ENCODE measurements at places on chromosomes 1 and 21. TPM values are rescaled to one million over a fixed set of nuclear protein-coding genes. Genes with fewer than 3 reads are reported as not detected.
A peak's percentile ranks its signal among the peaks of the same experiment; 100 is the strongest.

S100B gene
- not detected for total RNA-seq

DNA sequence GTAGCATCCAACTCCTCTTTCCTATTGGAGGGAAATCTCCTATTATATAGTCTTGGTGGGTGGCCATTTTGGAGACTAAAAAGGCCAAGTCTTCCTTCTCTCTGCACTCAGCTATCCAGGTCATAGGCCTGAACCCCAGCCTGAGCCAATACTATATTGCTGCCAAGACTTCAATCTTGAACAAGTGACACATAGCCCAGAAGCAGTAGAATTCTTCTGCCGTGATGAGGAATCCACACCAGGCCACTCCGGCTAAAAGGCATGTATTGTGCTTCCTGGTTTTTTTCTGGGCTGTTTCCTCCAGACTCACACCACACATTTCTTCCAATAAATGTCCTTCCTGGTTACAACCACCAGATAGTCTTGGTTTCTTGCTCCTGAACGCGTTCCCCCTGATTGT, 43.0 kb downstream of the ATF3 start:
- DNase-seq: no peak

GRCh38 chr1:112866151-112866550, 89.8 kb downstream of the SLC16A1 start:
- DNase-seq: peak; percentile 52

GRCh38 chr1:214259353-214259977, 21.5 kb upstream of the SMYD2 start:
- DNase-seq: no peak

OLIG2 gene
- not detected for total RNA-seq

GRCh38 chr1:51236531-51237350, 668 bp downstream of the RNF11 start:
- DNase-seq: peak; percentile 59

DNA sequence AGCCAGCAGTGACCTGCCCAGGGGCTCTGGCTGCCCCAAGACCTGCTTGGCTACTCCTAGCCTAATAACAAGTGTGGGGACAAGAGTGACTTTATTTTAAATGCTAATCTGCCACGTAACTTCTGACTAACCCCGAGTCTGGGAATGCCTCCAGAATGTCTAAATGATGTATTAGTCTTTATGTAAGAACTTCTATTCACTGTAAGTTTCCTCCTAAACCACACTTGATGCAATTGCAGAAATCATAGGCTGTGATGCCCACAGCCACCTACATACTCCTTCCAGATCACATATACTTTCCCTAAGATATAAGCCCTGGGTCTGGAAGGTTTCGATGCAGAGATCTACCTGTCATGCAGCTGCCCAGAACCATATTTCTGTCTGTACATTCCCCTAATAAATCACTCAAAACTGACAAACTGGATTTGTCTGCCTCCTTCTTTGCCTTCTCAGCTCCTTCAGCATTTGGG, 5.9 kb upstream of the VPS45 start:
- DNase-seq: no peak

GRCh38 chr1:65827346-65827745, 34.7 kb downstream of the PDE4B start:
- no peak for DNase-seq

- no peak for DNase-seq
Observed at GRCh38 chr1:160058087-160058486, 11.9 kb downstream of the KCNJ10 start.

RXRG gene
- not detected for total RNA-seq

DNA sequence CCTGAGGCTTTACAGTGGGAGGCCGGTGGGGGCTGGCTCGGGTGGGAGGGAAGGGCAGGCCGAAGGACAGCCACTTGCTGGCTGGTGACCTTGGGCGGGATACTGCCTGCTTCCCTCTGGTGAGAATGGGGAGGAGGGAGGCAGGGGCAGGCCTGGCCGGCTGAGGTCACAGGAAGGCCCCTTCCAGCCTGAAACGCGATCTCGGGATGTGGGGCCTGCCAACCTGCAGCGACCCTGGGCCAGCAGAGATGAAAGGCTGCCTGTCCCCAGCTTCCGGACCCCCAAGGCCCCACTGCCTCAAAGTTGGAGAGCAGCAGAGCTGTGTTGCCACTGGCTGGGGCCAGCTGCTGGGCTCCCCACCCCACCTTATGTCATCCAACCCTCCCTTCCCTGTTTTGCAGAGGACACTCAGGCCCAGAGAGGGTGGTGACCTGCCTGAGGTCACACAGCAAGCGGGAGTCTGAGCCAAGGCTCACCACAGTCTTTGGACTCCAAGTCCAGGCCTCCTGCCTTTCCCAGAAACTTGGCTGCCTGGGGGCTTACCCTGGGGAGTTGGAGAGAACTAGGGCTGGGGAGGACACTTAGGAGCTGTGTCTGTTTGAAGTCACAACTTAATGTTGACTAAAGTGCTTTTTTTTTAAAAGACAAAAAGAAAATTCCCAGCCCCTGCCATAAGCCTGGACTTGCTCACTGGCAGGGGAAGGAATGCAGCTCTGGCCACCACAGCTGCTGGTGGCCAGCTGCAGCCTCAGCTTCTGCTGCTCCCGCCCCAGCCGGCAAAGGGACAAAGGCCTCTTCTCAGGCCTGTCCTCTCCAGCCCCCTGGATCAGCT, 14.8 kb upstream of the WASF2 start:
- DNase-seq: no peak

DNA sequence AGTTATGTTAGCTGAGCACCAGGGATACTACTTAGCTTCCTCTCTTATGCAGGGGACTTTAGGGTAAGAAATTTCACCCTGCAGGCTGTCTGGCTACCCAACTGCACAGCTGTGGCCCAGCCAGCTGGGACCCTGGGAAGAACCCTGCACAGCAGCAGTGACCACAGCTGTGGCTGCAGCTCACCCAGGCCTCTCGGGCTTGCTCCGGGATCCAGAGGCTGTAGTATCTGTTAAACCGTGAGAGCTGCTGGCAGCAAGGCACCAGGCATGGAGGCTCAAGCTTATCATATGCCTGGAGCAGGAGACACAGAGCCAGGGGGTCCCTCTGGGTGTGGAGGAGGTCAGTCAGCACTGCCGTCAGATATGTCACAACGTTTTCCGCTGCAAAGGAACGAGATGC, 40.3 kb downstream of the URB1 start:
- no peak for DNase-seq

CD164L2 gene
- not detected for total RNA-seq

AADACL4 gene
- total RNA-seq: not detected

- DNase-seq: no peak
Observed at GRCh38 chr1:247334378-247335133, 2.9 kb upstream of the ZNF496 start.

DNA sequence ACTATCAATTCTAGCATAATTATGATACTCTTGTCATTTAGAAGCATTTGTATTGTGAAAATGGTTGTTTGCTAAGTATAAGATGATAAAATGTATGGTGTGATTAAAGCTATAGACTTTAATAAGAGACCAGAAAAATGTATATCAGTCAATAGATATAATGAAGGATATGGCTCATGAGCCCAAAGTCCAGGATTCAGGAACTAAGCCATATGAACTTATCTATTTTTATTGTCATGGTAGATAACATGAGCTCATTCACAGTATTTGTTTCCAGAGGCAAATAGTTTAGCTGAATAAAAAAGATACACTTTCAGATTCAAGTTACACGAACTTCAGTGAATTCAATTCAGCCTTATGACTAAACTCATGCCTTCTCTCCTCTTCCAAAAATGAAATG, 32.7 kb downstream of the PRDX6 start:
- no peak for DNase-seq

DNA sequence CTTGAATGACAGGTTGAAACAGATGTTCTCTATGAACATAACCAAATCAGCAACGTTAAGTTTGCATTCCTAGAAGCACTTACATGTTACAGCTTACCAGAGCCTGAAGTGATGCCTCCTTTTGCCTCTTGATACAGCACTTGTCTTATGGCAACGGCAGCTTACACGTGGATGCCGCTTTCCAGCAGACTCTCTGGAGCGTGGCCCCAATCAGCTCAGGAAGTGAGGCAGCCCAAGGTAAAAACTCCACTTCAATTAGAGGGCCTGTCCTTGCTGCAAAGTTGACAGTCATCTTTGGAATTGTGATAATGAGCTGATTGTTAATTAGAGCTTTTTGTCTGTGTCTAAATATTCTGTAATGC, 345.1 kb downstream of the RYR2 start:
- no peak for DNase-seq

DNA sequence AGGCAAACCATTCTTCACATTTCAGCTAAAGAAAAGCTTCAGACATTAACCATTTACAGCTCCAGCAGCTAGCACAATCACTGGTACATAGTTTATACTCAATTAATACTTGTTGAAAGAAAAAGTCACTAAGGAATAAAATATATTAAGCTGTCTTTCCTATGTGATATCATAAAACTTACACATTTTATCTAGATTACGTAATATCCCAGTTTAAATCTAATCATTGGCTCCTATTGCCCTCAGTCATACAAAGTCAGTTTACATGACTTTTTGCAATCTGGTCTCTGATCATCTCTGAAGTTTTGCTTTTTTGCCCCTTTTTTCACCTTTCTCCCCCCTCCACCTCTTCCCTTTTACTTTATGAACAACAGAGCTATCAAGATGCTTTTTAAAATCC, 8.5 kb upstream of the PRRC2C start:
- no peak for DNase-seq

RIPPLY3 gene
- total RNA-seq: not detected

CCDC17 gene
- 0.34 TPM for total RNA-seq

DNA sequence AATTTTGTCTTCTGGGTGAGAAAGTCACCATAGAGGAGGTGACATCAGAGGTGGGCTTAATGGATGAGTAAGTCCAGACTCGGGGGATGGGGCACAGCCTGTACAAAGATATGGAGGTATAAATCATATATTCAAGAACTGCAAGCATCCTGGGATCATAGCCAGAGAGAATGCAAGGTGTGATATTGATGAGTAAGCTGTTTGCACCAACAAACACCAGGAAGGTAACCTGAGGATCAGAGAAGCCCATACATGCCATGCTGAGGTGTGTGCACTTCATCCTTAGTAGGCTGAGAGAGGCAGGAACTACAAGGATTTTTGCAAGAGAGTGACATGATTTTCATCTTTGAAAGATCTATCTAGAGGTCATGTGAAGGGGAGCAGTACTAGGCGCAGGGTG, 306.4 kb downstream of the HHAT start:
- no peak for DNase-seq

GRCh38 chr1:27399251-27400025, 7.0 kb downstream of the GPR3 start:
- DNase-seq: no peak

RAP1GAP gene
- total RNA-seq: 0.03 TPM

- DNase-seq: no peak
Observed at GRCh38 chr1:227411066-227411465, 92.8 kb upstream of the CDC42BPA start.

DNA sequence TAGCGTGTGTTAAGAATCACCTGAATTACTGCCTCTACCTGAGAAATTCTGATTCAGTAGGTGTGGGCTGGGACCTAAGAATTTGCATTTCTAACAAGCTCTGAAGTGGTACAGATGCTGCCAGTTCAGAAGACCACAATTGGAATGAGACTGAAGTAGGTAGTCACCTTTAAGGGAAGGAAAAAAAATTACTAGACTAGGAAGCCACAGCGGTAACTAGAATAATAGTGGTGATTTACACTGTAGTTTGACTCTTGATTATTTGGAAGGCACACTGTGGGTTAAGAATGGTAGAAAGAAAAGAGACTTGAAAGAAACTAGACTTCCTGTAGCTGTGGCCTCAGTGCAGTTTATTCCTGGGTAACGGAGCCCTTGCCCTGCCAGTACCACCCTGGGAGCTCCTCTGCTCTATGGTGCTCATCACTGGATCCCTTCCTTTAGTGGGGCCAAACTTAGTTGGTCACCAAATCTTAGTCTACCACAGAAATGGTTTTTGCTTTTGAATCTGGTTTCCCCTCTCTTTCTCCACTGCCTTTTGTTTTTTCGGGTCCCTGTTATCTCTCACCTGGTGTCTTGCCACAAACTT, 43.6 kb downstream of the ARID1A start:
- DNase-seq: no peak

GRCh38 chr1:38773483-38773882, 86.1 kb downstream of the RRAGC start:
- no peak for DNase-seq

SEC16B gene
- 0.82 TPM for total RNA-seq

LCE2C gene
- total RNA-seq: not detected

GRCh38 chr21:44654576-44655175, at the start of gene KRTAP12-4:
TSS of gene KRTAP12-4 (minus strand) at chr21:44654659. CDS start at chr21:44654614, 45 bp downstream.
- DNase-seq: no peak

- DNase-seq: no peak
Observed at GRCh38 chr21:17742181-17742580, 77.0 kb downstream of the C21orf91 start.

TMIGD3 gene
- not detected for total RNA-seq

SOX13 gene
- total RNA-seq: 9.0 TPM

GRCh38 chr1:224168859-224169380, 14.1 kb upstream of the DEGS1 start:
- no peak for DNase-seq

GRCh38 chr1:45721207-45721606, 29.2 kb downstream of the IPP start:
- DNase-seq: no peak

DNA sequence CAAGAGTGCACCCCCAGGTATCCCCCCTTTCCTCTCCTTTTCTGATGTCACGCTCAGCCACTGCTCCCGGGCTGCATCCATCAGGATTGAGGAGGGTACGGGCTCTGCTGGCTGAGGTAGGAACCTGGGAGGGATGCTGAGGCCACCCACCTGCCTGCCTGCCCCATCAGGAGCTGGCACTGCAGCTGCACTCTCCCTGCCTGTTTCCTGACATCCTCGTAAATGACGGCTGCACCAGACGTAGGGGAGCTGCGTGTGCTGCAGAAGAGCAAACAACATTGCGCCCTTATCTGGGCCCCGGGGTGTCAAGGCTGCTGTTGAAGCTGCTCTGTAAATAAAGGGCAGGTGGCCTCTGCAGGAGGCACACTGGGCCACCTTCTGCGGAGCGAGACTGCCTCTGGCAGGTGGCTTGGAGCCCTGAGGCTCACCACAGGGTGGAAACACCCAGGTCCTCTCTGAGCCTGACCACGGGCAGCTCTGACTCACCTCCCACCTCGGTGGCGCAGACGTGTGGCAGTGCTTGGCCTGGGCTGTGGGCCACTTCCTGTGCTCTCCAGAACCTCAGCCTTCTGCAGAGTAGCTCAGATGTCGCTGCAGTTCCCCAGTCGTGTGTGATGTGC, 30.9 kb downstream of the SNAP47 start:
- DNase-seq: no peak

HES4 gene
- total RNA-seq: 68.7 TPM

CA6 gene
- not detected for total RNA-seq

- no peak for DNase-seq
Observed at GRCh38 chr1:34009340-34009985, 145.6 kb downstream of the HMGB4 start.

Data from SJSA1 (cell line).